Stomach (tissue), 19 donors: ENCODE measurements at places on chromosomes 3 and 15. TPM values are rescaled to one million over a fixed set of nuclear protein-coding genes. Genes with fewer than 3 reads are reported as not detected.

GRCh38 chr15:25189551-25189950 is 234.8 kb downstream of the SNRPN start:
- DNase-seq = no peak

TEX9 gene
- 27.4 TPM for total RNA-seq

LMAN1L gene
- total RNA-seq = not detected

GRIP2 gene
- total RNA-seq = 8.0 TPM

- DNase-seq = no peak
Measured at GRCh38 chr15:70845602-70846360, 8.2 kb downstream of the LARP6 start.
